ENCODE measurements at places on chromosomes 6 and 20. TPM values are rescaled to one million over a fixed set of nuclear protein-coding genes. Genes with fewer than 3 reads are reported as not detected.

Gene C20orf141
- total RNA-seq: 0.37 TPM

Gene HSPA12B
- 0.46 TPM for total RNA-seq

Gene PSORS1C1
- total RNA-seq: 1.7 TPM

Gene LRRC73
- 0.65 TPM for total RNA-seq

Gene HLA-DOA
- under 0.01 TPM for total RNA-seq

Gene MRAP2
- 0.65 TPM for total RNA-seq

Gene SLC26A8
- total RNA-seq: 0.14 TPM

Gene GRM1
- total RNA-seq: under 0.01 TPM

Gene MYL9
- total RNA-seq: 13.9 TPM

Gene DLK2
- 0.28 TPM for total RNA-seq

Gene HLA-DOB
- total RNA-seq: 0.14 TPM

Gene SCRT2
- not detected for total RNA-seq

Gene ENPP4
- 2.8 TPM for total RNA-seq

Gene BHLHE23
- total RNA-seq: not detected

Gene HUS1B
- 0.83 TPM for total RNA-seq

Gene SLC22A2
- total RNA-seq: not detected

Gene GJA10
- not detected for total RNA-seq

Gene OR2H1
- total RNA-seq: 0.14 TPM

Gene MYLK4
- 0.57 TPM for total RNA-seq

Gene PSMB8
- total RNA-seq: 51.9 TPM

Gene FAM83C
- total RNA-seq: not detected

Gene FLRT3
- 8.7 TPM for total RNA-seq

Gene TRIM38
- 8.1 TPM for total RNA-seq

Gene OR2J3
- not detected for total RNA-seq

Gene MYT1
- total RNA-seq: not detected

Gene CPNE5
- total RNA-seq: 0.55 TPM

Measured in smooth muscle cell of bladder (primary cell).